ENCODE measurements at places on chromosomes 12 and 14.

- no peak for DNase-seq
Measured at GRCh38 chr12:100346660-100347059, 10.2 kb upstream of the SLC17A8 start.

DNA sequence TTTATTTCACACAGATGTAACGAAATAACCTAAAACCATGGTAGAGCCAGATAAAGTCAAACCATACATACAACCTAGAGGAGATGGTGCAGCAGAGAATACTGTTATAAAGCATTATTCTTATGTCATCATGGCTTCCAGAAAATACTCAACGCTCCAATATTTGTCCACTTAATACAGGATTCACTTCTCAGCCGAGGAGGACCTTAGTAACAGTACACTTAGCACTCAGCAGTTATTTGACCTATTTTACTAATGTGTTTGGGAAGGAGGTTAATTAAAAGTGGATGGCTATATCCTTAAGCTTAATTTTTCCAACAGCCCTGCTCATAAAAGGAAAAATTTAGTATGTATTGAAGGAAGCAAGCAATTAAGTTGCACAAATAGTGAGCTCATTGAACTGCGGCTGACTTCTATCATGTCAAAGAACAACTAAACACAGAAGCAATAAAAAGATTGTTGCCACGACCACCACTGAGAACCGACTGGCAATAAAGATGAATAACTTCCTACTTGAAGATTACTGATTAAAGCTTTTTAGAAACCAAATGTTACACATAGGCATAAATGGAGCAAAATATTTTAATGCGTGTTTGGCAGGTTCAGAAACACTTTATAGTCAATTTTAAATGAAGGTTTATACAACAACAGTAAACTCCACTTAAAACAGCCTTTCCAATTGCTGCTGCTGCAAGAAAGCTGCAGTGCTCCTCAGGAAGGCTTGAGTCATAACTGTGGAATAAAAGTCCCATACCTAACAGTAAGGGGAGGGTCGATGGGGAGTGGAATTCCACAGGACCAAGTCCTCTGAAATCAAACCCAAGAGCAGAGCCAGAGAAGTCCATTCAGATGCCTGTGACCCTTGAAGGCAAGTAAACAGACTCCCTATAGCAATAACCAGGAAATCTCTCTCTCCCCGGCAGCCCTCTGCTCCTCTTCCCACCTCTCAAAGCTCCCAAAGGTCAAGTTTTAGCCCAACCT is 218.9 kb upstream of the CDKN3 start:
- DNase-seq, result peak; percentile 28

DNA sequence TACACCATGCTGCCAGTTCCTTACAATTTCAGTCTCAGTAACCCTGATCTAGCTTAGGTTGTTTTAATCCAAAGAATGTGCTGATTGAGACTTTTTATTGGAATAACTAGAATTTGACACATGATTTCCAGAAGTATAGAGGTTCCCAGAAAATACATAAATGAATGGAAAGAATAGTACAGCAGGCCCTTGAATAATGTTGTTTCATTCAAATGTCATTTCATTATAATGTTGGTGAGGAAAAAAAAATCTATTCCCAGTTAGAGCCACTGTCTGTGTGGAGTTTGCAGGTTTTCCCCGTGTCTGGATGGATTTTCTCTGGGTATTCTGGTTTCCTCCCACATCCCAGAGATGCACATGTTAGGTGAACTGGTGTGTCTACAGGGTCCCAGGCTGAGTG is 273.5 kb upstream of the GARIN6 start:
- DNase-seq, result no peak

DNA sequence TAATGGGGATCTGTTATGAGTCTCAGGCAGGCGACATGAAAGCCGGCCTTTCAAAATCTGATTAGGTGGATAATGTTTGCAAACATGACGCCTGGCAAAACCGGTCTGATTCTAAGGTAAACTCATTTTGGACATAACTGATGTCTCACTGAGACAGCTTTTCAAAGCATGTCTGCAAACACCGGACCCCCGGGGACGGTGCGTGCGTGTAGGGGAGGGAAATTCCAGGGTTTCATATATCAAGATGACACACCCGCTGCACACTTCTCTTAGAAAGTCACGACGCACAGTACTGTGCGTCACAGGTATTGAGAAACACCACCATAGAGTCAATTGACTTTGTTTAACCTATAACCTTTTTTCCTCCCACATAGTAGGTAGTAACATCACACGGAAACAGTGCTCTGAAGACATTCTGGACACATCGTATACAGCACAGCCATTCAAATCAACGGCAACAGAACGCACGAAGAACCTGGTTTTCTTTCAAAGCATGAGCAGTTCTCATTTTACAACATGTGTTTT is 43.9 kb upstream of the TESC start:
- no peak for DNase-seq

DNA sequence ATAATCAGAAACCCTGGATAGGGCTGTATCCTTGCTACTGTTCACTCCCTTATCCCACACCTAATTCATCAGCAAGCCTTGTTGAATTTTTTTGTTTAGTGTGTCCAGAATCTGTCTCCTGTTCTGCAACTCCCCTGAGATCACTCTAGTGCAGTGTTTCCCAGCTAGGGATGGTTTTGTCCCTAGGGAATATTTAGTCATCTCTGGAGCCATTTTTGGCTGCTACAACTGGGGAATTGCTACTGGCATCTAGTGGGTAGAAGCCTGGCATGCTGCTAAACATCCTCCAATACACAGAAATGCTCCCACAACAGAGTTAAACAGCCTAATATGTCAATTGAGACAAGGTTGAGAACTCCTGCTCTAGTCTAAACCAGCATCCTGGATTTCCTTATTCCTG is 248.0 kb downstream of the NPAS3 start:
- DNase-seq, result no peak

- DNase-seq, result no peak
Measured at GRCh38 chr14:89674936-89675335, 257.9 kb upstream of the FOXN3 start.

DNA sequence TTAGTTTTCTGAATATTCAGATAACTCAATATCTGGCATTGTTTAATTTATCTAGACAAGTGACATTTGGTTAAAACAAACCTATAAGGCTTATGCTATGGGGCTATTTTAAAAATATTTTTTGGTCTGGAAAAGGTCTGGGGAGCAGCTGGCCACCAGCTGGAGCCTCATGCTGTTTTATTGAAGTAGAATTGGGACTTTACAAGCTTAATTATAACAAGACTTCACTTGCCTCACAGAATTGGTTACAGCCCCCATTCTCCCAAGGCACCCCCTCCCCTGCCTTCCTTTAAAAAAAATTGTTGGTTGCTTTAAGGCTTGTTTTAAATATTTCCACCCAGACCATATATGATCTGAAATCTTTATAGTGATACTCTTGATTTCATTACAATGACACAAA is 453.9 kb downstream of the ADAMTS20 start:
- no peak for DNase-seq

- no peak for DNase-seq
Measured at GRCh38 chr12:132851465-132851864, 22.8 kb upstream of the GOLGA3 start.

DNA sequence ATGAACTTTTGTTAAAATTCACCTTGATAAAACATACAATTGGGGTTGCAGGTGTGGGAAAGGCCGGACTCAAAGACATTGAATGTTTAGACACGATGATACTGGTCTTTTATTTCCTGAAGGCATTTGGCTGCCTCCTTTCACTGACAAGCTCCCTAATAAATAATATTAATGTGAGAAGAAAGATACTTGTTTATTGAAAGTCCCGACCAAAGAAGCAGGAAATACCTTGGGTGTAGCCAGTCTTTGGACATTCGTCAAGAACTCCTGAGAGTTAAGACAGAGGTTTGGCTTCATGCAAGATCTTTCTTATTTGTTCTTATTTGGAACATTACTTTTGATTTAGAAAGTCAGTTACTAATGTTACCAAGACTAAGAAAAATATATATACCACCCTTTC is 1133.8 kb upstream of the SEL1L start:
- no peak for DNase-seq

DNA sequence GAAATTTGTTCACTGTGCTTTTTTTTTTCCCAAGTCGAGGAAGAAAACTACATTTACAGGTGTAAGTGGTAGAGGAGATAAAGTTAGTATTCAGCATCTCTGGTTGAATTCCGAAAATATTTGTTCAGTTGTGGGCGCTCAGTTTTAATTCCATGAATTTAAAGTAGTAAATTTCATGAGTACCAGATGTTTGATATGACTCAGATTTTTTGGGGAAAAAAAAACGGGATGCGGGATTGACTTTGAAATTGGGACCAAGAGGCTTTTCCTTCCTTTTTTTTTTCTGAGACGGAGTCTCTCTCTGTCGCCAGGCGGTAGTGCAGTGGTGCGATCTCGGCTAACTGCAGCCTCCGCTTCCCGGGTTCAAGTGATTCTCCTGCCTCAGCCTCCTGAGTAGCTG is 1.6 kb downstream of the TULP3 start:
- DNase-seq, result no peak

DNA sequence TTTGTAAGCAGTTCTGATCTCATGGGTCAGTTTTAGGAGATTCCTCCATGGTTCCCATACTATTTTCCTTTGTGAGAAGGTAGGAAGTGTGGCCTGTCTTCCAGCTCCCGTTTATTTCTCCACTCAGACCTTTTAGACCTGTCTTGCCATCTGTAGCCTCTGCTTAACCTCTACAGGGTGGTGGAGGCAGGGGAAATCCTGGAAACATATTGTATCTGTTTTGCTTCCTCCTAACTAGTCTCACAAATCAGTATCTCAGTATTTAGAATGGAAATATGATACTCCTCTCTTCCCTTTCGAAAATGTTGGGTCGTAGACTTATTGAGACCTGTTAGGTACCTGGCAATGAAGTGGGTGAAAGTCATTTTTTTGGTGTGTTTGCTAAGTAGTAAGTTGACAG is 399.4 kb upstream of the RGS6 start:
- no peak for DNase-seq

GRCh38 chr12:54300732-54301427 is at the start of gene NFE2:
NFE2 (minus strand) TSS chr12:54301015; CDS start chr12:54295248, 5,767 bp downstream.
- DNase-seq, result peak; percentile 98

DNA sequence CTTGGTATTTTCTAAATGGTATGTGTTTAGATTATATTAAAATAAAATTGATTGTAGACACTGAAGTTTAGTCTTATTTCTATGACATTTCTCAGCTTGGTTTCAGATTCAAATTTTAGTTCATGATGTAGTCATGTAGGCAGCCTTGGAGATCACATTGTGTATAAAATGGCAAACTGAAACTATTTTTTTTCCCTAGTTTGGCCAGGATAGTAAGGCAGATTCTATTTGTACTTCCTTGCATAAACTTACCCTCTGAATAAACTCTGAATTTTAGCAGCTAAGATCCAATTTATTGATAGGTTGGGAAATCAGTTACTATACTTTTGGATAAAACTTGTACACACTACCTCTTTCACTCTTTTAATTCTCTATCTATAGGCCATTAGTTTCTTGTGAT is 30.4 kb downstream of the PAPOLA start:
- no peak for DNase-seq

DNA sequence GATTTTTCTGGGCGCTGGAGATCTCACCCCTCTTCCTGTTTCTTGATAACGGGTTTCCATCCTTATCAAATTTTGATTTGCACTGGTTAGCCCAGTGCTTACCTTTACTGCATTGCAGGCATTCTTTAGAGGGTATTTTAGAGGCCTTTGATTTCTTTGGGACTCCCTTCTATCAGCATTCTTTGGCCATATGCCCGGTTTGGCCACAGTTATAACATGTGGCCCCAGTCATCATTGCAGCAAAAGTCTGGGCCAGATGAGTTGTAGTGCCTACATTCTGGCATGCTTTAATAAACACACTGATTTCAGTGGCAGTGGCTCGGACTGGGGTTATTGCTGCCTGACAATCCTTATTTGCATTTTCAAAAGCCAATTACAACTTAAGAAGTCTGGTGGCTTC is 82.3 kb downstream of the KCNMB4 start:
- no peak for DNase-seq

- DNase-seq, result no peak
Measured at GRCh38 chr12:105352052-105352451, 21.6 kb downstream of the C12orf75 start.

DNA sequence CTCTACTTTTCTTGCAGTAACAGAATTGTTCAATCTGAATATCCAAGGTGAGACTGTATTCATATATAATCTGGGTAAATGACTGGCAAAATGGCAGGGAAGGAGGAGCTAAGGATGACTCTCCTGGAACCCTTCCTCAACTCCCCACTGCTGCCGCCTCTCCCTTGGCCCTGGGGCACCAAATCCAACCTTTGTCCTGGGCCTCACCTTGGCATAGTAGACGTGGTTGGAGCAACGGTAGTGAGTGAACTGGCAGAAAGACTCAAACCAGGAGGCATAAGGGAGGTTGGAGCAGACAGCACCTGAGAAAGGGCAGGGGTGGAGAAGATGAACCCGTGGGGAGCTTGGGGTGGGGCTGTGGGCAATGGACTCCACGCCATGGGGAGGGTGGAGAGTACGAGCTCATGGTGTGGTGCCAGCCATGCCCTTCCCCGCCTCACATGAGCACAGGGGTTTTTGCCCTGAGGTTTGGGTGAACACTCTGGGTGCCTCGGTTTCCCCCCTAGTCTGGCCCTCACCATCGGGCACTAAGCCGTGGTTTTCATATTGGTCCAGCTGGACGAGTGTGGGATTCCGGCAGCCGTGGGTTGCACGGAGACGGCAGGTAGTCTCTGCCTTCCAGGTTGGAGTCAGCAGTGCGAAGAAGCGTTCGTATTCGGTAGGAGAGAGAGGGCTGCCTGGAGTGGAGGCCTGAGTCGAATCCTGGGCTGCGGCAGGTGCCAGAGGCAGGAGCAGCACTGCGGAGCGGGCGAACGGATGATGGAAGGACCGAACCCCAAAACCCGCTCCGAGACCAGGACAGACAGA is 753 bp downstream of the ACRBP start:
- DNase-seq, result no peak

- peak; percentile 95 for DNase-seq
Measured at GRCh38 chr12:52213564-52214420, 19.3 kb upstream of the KRT7 start.

GRCh38 chr12:92718483-92718990 is 15.7 kb downstream of the PLEKHG7 start:
- no peak for DNase-seq

DNA sequence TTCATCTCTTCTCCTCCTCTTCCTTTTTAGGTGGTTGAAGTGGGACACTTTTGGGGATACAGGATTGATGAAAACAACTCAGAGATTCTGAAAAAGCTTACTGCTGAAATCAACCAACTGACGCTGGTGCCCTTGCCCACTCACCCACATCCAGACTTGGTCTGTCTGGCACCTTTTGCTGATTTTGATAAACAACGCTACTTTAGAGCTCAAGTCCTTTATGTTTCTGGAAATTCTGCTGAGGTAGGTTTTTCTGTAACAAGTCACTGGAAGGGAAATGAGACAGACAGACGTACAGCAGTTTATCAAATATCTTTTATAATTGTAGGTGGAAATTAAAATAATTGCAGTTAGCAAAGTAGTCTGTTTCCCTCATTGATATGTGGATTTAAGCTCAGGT is 60.0 kb upstream of the ASPG start:
- DNase-seq, result no peak

DNA sequence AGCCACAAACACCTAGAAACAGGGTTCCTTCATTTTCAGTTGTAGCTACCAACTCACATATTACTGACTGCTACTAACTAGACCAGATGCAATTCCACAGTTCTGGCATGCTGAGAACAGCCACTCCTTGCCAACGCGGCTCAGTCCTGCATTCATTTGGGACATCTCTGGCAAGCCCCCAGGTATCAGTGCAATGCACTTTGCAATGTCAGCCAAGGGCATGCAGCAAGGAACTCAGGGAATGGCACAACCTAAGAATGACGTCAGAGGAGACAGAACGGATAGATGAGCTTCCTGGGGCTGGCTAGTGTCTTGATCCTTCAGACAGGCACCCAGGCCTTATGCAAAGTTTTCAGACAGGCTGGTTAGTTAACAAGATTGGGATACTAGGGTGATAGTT is 29.6 kb downstream of the MAP3K9 start:
- no peak for DNase-seq

- no peak for DNase-seq
Measured at GRCh38 chr12:78880078-78880477, 15.5 kb downstream of the SYT1 start.
